Kasumi-1 (cell line): ENCODE measurements at places on chromosomes 4 and X.

DNA sequence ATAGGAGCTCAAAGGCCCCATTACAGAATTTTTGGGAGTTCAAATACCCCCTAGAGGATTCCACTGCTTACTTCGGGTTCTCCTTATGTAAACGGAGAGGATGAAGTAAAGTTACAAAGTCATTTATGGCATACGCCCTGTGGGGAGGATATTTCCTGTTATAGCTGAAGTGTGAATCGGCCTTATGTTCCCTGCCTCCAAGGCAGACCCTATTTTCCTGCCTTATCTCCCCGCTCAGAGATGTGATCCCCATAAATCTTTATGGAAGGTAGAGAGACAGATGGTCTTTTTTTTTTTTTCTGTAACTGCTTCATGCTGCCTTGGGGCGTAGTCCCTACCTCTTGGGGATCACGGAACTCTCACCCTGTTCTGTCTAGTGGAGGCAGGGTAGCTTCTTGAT is 56.0 kb upstream of the DHX15 start:
- DNase-seq = no peak

DNA sequence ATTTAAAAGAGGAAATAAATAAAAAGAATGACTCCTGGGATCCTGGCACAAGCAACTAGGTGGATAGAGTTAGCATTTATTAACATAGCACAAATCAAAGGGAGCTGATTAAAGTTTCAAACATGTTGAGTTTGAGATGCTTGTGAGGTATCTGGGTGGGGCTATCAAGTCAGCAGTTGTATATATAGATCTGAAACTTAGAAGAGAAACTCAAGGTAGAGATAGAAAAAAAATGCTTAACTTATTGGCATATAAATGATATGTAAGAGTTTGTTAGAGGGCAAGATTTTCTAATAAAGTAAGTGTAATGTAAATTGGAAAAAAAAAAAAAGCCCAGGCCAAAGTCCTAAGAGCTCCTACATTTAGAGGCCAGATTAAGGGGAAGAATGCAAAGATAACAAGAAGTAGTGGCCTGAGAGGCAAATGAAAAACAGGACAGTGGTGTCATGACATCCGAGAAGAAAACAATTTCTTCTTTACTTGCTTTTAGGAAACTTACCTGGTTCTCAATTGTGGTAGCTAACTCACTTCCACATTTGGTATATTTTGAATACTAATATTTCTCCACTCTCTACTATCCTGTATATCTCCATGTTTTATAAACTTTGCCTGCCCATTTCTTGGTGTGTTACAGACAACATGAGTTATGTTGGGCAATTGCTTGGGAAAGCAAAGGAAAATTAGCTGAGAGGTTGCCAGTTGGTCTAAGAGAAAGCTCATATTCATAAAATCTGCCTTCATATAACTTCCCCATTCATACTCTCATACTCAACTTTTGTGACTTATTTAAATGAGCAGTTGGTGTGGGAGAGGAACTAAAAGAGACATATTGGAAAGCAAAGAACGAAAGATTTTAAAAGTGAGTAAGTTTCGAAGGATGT is 169.2 kb downstream of the PARM1 start:
- no peak for DNase-seq

DNA sequence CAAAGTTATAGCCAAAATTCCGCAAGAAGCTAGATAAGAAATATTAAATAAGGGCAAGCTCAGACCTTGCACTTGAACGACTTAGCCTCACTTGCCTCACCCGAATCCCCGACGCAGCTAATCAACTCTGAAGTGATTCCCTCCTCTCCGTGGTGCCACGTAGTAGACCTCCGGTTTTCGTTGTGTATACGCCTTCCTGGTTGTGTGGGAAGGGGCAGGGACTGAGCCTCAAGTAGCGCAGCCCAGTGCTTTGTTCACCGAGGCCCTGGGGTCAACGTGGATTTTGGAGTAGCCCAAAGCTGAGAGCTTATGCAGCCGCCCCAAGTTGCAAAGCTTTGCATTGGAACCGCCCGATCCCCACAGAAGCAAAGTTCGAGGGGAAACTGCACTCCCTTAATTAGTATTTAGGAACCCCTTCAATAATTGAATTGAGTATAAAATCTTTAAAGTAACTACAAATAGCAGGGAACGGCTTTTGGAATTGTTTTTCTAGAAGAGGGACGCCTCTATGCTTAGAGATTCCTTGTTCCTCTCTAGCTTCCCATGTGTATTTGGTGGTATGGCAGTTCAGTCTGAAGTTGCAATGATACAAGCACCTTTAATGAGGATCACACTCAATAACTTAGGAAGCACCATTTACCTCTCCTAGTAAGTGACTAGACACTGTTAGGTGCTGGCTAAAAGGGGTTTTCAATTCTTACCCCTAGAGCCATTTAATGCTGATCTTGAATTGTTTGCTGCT is 55.7 kb downstream of the LINC00632 start:
- DNase-seq = no peak

- DNase-seq = no peak
These were observed 312.2 kb downstream of the ARHGAP24 start for GRCh38 chr4:85787133-85787532.

DNA sequence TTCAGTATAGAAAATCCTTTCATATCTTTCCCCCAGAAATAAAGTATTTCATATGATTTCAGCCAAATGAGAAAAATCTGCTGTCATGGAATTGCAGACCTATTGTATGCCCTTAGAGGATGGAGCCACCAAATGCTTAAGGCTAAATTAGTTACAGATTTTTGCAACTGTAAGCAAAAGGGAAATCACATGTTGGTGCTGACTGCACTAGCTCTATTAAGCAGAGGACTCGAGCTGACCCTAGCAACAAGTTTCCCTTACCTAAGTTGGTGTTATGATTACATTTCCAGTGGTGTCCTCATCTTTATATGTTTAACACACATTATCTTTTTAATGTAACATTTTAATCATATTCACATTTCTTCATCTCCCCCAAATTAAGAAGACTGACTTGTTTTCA is 58.3 kb upstream of the DOCK11 start:
- no peak for DNase-seq

DNA sequence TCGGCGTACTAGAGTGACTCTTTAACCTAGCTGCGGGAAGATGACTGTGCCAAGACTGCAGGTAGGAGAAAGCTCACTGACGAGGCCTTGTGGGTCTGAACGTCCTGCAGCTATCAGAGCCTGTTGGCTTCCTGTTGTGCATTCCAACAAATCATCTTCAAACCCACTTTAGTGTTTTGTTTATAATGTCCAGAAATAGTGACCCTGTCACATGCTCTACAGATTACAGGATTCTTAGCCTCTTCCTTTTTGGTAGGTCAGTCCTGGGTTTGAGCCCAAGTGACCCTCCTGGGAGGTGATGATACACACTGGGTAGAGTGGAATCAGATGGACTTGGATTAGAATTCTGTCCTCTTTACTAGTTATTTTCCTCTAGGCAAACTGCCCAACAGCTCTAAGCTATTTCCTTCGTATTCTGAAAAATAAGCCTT is 33.2 kb downstream of the HTT start:
- DNase-seq = no peak

GRCh38 chr4:81164623-81165416 is 50.2 kb downstream of the PRKG2 start:
- DNase-seq = no peak

DNA sequence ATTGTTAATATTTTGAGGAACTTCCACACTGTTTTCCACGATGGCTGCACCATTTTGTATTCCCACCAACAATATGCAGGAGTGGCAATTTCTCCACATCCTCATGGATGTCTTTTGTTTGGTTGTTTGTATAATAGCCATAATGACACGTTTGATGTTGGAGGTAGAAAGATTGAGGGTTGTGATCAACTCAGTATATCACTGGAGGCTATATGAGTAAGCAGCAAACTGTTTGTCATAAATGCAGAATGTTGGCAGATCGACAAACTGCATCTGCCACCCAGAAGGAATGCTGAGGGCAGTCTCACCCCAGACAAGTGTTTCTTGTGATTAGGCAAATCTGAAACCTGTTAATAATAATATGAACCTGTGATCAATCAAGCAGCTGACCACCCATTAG is 243.9 kb upstream of the WDFY3 start:
- no peak for DNase-seq
